GM03348 (cell line): ENCODE measurements at places on chromosomes 2 and 18.
A peak's percentile ranks its signal among the peaks of the same experiment; 100 is the strongest.

DNA sequence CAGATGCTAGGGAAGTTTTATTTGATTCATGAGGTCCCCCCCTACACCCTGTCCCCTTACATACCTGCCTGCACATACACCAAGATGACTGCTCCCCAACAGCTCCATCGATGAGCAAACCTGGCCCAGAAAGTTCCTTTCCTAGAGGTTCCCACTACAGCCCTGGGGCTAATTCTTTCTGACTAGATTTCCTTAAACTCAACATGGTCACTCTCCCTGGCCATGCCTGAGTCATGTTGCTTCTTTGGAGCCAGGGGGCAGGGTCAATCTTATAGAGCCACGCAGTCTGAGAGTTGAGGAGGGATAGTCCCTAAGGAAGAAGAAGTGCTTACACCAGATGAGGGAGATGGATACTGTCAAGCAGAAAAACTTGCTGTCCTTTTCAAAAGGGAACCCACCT is 67.7 kb upstream of the GLI2 start:
- no peak for DNase-seq

GRCh38 chr2:46259777-46260168 is 37.4 kb upstream of the EPAS1 start:
- DNase-seq: no peak

- DNase-seq: peak; percentile 4
These were observed 261.1 kb upstream of the ZEB2 start for GRCh38 chr2:144780983-144781382.

GRCh38 chr2:45578056-45578843 is 32.8 kb downstream of the SRBD1 start:
- peak; percentile 22 for DNase-seq

DNA sequence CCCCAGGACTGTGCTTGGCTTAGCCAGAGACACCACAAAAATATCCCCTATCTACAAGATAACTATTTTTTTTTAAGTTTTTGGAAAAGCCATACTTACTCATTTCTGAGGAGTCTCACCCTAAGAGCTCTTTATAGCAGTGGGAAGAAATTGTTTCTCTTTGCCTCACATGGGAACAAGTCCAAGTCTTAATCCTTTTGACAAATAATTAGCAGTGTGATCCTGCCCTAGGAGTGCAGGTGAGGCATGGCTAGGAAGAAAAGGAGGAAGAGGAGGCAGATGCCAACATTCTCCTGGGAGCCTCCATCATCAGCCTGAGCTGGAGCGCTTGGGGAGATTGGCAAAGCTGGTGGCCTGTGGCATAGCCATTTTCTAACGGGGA is 115.6 kb downstream of the STPG4 start:
- DNase-seq: no peak

DNA sequence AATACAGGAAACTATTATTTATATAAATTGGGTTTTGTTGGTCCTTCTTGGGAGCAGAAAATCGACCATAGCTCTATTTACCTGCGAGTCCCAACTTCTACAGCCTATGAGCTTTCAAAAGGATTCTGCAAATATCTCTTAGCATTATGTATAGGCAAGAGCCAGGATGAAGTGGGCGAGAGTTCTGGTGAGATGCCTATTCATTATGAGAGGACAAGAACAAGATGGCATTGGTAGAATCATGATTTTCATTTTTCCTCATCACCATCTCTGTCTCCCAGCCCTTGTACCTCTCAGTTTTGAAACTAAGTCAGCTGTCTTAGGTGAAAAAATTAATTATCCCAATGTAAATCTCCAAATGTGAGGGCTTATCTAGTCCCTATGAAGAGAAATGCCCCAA is 25.0 kb downstream of the WIPF1 start:
- no peak for DNase-seq

- no peak for DNase-seq
These were observed 1696.3 kb upstream of the TMEFF2 start for GRCh38 chr2:193891023-193891422.

DNA sequence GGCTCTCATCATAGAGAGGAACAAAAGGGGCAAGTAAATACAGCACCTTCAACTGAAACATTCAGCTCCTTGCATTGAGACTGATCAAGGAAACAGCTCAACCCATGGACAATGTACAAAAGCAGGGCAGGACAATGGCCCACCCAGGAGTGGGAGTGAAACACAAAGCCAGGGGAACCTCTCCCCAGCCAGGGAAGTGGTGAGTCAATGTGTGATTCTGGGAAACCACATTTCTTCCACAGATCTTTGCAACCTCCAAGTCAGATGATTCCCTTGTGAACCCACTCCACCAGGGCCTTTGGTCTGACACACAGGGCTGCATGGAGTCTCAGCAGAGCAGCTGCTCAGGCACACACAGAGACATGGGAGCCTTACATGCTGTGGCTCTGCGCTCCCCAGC is 294.5 kb downstream of the NR4A2 start:
- no peak for DNase-seq
